ENCODE measurements at places on chromosomes 4 and X.
A peak's percentile ranks its signal among the peaks of the same experiment; 100 is the strongest.

GRCh38 chrX:10847333-10847732 is 226.9 kb upstream of the MID1 start:
- DNase-seq: no peak

DNA sequence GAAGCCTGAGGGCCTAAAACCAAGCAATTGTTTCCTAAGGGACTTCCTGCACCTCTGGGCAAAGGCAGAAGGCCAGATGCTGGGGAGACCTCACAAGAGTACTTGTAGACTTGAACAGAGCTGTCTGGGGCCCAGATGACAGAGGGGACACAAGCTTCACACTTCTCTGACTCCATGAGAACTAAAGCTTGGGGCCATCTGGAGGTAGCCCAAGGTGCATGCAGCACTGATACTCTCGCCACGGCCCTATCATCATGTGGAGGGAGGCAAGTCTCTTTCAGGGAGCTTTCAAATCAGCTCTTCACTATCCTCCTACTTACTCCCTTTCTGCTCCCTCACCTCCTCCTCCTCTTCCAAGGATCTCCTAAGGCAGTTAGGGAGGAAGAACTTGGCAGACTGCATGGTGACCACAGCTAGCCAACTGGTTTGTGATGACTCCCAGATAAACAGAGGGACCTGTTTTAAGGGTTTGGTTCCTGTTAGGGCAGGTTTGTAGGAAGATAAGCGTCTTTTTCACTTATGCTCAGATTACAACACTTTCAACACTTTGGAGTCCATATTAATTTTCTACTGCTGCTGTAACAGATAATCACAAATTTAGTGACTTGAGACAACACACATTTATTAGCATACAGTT is 23.8 kb downstream of the MSL3 start:
- DNase-seq: no peak

GRCh38 chr4:135408109-135408508 is 1206.5 kb upstream of the PABPC4L start:
- no peak for DNase-seq

GRCh38 chrX:10124506-10125247 is 32.1 kb upstream of the CLCN4 start:
- DNase-seq: no peak

- peak; percentile 51 for DNase-seq
Observed at GRCh38 chr4:52911684-52912294, 49.7 kb downstream of the RASL11B start.

- no peak for DNase-seq
Observed at GRCh38 chr4:155319516-155319915, 57.2 kb downstream of the MAP9 start.
